Urinary bladder (tissue), 4 donors: ENCODE measurements at places on chromosomes 3 and 15.

- no peak for DNase-seq
Measured at GRCh38 chr3:115092220-115092791, 54.8 kb downstream of the ZBTB20 start.

DNA sequence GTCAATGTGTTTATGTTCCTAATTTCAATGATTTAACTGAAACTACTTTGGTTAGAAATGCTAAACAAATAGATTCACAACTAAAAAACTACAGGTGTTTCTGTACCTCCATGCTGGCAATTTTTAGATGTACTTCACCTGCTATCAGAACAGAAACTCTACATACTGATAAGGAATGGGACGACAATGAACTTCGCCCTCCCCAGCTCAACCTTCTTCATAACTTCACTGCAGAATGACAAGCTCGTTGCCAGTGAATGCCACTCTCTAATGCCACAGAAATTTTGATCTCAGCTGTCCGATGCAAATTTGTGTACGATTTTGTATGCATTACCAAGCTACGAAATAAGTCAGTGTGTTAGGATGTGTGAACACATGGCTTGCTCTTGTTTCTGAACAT, 133.4 kb downstream of the FOXP1 start:
- no peak for DNase-seq

DNA sequence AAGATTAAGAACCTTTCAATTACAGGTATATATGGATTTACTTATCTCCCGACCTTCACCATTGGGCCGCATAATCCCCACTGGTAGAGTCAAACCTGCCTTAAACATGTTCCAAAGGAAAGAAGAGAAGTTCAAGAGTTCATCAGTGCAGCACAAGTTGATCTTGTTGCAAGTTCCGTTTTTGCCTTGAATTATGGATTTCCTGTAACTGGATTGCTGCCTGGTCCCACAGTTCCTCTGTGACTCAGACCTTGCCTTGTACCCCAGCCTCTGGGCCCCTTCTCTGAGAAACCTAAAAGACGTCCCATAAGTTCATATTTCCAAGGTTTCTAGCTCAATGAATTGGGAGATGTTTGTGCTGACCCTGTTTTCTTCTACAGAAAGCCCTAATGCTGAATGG, 112.5 kb upstream of the THBS1 start:
- DNase-seq = no peak

DNA sequence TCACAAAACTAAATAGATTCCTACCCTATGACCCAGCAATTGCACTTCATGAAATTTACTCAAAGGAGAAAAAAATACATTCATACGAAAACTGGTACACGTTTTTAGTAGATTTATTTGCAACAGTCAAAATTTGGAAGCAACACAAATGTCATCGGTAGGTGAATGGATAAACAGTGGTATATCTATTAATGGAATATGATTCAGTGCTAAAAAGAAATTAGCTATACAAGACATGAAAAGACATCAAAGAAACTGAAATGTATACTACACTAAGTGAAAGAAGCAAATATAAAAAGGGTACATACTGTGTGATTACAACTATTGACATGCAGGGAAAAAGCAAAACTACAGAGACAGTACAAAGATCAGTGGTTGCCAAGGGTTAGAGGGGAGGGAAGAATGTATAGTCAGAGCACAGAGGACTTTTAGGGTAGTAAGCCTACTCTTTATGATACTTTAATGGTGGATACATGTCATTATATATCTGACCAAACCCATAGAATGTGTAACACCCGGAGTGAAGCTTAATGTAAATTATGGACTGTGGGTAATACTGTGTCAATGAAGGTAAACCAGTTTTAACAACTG, 31.6 kb downstream of the RFX7 start:
- no peak for DNase-seq

DNA sequence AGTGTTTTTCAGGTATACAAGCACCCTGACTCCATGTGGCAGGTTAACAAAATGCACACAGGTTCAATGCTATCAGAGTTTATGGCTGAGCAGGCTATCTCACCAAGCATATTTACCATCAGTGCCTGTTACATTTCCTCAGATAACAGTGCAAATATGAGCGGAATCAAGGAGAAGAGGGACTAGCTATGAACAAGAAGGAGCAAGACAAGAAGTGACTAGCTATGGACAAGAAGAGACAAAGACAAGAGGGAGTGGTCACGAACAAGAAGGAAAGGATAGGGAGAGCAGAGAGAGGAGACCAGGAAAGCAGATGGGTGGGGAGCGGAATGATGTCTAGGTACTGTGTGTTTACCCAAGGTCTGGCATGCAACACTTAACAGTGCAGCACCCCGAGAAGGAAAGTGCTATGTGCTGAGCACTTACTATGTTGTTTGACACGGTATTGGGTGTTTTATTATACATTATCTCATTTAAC, 8.6 kb downstream of the ILDR1 start:
- DNase-seq = no peak

DNA sequence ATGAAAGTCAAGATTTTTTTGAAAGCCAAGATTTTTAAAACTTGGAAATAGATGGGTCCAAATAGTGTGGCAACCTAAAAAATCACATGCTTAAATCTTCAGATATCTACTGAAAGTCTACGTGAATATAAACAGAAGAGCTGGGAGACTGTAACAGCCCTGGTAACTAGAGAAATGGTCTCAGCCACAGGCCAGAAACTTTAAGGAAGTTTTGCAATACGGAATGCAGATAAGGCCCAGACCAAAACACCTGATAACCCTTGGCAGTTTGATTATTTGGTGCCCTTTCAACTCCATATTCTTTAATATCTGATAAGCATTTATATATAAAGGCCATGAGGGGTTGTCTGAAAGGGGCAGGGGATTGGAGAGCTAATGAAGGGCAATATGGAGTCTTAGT, 537.3 kb upstream of the TGFBR2 start:
- DNase-seq = no peak

DNA sequence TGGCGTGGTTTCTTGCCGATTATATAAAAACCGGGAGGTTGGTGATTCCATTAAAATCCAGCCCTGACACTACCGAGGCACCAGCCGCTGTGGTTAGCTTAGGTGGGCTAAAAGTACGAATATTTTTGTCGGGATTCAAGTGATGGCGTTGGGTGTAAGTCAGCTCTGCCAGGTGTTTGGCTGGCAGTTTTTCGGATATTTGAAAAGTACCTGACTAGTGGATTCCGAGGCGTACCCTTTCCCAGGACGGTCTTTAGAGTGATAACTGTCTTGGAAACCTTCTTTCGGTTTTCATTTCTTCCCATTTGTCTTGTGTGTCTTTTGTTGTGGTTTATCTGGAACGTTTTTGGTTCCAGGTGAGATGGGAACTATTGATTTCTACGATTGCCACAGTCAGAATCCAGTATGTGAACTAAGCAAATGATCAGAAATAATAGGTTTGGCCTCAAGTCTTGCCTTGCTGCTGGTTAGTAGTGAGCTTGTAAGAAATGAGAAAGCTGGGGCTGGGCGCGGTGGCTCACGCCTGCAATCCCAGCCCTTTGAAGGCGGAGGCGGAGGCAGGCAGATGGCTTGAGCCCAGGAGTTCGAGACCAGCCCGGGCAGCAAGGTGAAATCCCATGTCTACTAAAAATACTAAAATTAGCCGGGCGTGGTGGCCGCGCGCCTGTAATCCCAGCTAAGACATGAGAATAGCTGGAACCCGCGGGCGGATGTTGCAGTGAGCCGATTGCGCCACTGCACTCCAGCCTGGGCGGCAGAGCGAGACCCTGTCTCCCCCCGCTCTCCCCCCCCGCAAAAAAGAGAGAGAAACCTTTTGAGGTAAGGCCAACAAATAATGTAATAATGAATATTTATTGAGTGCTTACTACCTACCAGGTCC, 1.4 kb downstream of the FYTTD1 start:
- DNase-seq = no peak

GRCh38 chr15:74676801-74677200, 19.0 kb downstream of the EDC3 start:
- no peak for DNase-seq

GRCh38 chr3:126378341-126378751, 16.4 kb upstream of the CFAP100 start:
- DNase-seq = no peak

DNA sequence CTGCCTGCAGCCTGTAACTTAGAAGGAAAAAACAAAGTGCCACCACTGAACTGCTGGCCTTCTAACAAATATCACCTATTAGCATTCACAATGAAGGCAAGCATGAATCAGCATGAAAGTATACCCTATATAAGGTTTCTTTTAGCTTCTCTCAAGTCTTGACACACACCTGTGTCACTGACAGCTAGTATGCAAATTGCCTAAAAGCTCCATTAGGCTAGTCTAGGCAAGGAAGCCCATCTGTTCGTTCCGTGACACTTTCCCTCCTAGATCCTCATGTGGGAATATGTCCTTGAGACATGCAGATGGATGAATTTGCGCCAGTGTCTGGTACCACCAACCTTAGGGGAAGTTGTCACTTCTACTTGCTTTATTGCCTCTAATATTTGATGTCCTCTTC, 129.3 kb downstream of the RBMS3 start:
- no peak for DNase-seq

DNA sequence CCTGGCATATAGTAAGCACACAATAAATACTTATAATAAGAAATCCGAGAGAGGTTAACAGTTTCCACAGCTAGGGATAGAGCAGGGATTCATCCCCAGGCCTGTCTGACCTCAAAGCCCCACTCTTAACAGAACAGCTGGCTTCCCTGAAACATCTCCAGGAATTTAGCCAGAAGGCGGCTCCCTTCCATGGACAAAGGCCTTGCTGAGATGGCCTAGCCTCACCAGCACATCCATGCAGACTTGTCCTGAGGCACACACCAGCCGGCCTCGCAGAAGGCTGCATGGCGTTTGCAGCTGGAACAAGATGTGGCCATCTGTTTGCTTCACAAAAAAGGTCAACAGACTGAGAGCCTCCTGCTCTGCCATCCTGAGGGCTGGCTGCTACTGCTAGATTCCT, 245.4 kb downstream of the SLCO3A1 start:
- no peak for DNase-seq

DNA sequence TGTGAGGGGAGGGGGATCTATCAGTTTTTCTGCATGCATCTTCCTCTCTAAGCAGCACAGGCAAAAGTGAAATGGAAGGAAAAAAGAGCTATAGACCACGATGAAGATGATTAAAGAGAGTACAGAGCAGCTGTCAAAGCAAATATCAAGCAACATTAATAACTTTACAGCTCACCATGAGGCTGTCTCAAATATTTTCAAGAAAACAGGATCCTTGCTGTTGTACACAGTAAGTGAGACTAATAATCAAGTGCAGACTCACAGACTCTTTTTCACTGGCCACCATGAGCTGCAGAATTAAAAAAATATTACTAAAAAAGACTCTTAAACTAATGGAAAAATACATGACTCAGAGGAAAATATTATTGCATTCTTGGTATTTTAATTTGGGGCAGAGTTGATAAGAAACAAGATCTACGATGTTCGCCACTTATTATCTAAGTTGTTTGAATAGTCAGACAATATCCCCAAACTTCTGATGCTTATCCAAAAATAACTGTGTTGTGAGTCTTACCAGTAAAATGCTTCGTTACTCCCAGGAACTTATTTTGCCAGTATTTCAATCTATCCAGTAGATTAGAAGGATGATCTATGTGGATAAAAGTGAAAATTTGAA, 817.5 kb upstream of the ALCAM start:
- DNase-seq = no peak

DNA sequence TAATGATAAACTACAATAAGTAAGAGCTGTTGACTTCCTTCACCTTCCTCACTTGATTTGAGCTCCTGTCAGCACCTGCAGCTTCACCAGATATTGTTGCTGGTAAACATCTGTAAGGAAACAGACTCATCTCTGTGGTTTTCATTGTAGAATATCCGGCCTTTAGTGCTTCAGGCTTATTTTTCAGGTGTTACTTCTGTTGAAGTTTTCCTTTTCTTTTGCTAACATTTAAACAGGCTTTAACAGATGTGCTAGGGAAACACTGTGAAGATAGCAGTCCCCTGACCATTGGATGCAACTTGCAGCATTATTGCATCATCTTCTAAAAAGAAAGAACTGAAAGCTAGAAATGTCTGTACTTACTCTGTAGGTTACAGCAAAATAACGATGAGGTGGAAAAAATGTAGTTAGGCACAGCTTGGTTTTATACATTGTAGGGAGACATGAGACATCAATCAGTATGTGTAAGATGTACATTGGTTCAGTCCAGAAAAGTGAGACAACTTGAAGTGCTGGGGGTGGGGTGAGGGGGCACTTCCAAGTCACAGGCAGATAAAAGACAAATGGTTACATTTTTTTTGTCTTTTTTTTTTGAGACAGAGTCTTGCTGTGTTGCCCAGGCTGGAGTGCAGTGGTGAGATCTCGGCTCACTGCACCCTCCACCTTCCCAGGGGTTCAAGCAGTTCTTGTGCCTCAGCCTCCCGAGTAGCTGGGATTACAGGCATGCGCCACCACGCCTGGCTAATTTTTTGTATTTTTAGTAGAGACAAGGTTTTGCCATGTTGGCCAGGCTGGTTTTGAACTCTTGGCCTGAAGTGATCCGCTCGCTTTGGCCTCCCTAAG, 10.2 kb downstream of the EDEM1 start:
- DNase-seq = no peak

DNA sequence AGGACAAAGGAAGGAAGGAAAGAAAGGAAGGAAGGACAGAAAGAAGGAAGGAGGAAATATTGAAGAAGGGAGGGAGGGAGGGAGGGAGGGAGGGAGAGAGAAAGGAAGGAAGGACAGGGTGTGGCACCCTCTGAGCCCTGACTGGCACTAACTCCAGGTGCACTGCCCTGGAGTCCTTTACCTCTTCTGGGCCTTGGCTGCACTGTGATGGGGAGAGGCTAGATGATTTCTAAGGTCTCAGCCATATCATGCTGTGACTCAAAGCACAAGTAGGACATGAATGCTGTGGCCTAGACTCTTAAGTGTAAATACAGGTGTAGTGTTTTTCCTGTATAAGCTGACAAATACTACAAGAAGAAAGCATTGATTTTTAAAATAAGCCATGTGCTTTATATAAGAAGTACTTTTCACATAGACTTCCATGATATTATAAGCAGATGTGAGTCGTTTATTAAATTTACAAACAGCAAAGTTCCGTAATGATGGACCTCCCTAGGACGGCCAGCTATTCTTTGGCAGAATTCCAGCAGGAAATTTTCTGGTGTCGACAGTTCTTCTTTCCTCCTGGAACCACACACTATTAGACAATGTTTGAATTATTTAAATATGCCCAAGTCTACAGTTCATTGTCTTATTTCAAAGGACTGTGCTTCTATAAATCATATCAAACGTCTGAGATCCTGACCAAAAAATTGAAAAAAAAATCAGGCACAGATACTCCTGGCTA, 213.8 kb upstream of the C2CD4B start:
- no peak for DNase-seq

GRCh38 chr15:91127236-91127955, 27.3 kb downstream of the SV2B start:
- DNase-seq = no peak

DNA sequence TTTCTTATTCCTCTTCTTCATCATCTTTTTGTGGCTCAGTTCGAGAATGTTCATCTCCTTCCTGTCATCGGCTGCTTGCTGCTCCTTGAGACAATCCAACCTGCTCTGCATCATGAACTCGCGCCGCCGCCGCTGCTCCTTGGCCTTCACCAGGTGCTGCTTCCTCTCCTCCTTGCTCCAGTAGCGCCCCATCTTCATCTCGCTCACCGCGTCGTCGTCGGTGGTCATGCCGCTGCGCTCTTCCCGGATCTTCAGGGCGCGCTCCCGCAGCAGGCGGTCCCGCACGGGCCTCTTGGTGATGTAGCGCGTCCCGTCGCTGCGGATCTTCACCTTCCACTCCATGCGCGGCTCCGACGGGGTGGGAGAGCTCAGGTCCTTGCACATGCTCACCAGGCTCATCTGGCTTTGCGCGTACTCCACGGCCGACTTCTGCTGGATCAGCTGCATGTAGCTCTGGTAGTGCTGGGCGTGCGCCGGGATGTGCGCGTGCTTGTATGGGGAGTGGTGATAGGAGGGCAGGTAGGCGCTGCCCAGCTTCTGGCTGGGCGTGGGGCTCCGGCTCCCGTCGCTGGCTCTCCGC, 241.2 kb downstream of the PDZRN3 start:
- no peak for DNase-seq
